ENCODE measurements at places on chromosomes 1 and 21. TPM values are rescaled to one million over a fixed set of nuclear protein-coding genes. Genes with fewer than 3 reads are reported as not detected.
A peak's percentile ranks its signal among the peaks of the same experiment; 100 is the strongest.

DNA sequence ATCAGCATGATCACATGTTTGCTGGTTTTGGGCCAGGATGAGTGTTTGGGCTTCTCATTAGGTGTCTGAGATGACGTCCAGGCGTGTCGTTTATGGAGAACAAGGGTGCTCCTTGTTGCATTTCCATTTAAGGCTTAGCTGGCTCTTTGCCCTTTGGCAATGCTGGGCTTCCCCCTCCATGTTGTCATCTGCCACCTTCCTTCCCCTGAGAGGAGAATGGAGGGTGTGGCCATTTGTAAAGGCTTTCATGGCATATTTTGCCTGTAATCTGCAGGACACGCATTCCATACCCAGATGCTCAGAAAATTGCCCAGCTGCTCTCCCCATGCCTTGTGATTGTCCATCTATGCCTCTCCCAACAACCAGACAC lies 27.7 kb downstream of the PKP1 start:
- no peak for DNase-seq

Gene ETV3L
- not detected for total RNA-seq

DNA sequence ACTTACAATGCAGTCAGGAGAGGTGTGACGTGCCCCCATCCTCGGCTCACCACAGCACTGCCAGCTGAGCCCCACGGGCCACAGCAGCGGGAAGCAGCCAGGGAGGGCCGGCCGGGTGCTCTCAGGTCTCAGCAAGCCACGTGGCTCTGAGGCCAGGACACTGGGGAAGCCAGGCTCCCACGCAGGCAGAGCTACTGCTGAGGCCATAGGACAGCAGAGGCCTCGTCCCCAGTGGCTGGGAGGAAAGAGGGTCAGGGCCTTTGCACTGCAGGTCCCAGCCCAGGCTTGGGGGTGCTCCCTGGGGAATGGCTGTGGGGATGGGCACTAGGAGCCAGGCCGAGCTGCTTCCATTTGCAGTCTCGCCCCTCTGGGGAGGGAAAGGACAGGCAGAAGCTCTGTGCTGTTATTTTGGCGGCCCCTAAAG lies 5.8 kb downstream of the LRRC47 start:
- DNase-seq, result no peak

Gene SPRR3
- total RNA-seq, result not detected

DNA sequence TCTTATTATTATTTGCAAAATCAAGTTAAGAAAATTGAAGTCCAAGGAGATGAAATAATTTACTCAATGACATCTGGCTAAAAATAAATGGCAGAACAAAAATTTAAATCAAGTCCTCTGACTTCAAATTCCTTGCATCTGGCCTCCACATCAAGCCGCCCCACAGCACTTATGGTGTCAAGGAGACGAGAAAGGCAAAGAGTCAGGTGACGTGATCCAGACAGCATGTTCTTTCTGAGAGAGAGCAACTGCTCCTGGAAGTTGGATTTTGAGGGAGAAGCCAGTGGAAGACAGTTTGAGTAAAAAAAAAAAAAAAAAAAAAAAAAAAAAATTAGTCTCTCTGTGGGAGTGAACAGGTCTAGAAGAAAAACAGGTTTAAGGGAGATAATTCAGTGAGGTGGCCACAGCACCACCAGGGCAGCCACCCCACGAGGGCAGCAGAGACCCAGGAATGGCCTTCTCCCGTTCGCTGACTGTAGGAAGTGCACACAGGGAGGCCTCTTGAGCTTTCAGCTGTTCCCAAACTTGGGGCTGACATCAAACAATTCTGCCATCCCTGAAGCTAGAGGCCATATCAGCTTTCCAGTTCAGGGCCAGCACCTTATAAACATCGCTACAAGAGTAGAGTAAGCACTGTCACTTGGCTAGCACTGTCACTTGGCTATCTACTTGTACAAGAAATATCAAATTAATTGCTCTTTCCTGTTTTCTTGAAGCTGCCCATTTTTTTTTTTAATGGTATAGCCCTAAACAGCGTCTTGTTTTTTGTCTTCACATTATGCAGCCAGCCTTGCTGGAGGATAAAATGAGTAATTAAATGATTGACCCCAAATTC lies 7.8 kb downstream of the C1orf162 start:
- peak; percentile 59 for DNase-seq

- no peak for DNase-seq
These were observed 21.8 kb downstream of the GPR157 start for GRCh38 chr1:9107136-9107535.

Gene MSH4
- 1.0 TPM for total RNA-seq

DNA sequence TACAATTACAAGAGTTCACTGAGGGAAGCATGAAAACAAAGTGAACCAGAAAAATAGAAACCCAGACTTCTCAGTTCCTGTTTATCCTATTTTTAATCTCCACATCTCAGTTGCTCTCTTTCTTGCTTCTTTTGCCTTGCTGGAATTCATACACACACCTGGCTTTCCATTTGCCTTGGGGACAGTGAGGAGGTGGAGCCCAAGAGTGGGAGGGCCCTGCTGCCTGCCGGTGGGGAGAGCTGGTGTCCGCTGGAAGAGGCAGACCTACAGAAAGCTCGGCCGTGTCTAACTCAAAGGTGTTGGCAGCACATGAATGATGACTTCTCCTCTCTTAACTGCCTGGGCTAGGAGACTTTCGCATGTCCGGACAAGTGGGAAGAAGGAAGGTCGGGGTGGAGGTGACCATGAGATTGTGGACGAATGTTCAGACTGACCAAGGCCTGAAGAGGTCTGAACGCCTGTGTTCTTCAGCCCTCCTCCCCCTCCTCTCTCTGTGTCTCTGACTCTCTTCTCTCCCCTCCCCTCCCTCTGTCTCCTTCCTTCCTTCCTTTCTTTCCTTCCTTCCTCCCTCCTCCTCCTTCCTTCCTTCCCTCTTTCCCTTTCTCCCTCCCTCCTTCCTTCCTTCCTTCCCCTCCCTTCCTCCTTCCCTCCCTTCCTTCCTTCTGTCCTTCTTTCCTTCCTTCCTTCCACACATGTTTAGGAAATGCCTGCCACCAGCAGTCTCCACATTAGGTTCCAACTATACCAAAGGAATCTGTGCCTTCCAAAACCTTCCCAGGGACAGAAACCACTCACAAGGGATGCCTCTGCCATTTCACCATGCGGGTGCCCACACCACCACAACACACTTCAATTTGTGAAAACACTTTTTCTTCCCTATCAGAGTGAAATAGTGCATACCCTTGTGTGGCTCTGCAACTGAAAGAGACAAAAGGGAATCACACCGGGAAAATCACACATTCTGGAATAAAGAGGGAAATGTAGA lies 157.3 kb upstream of the RUNX1 start:
- no peak for DNase-seq

Gene FCER1G
- 27.7 TPM for total RNA-seq

- no peak for DNase-seq
These were observed 360.0 kb downstream of the NPHP4 start for GRCh38 chr1:5632224-5632623.

GRCh38 chr1:198168227-198168626 lies 11.4 kb downstream of the NEK7 start:
- DNase-seq, result no peak

DNA sequence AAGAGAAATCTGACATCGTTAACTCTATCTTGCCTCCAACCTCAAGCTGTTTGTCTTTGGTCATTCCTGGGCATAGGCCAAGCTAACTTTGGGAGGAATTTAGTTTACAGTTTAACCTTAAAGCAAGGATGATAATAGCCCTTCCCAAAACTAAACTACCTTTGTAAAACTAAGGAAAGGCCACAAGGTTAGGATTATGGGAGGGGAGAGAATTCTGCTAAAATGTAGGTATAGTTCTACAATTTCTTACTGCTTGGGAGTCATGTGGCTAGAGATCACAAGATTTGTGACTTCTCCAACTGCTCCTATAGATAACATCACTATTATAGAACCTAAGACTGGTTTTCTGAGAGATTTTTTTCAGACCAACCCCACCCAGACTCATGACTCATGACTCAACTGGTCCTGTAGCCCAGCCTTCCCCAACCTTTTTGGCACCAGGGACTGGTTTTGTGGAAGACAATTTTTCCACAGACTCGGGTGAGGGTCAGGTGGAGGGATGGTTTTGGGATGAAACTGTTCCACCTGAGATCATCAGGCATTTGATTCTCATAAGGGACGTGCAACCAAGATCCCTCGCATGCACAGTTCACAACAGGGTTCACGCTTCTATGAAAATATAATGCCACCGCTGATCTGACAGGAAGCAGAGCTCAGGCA lies 70.7 kb upstream of the MUTYH start:
- no peak for DNase-seq

DNA sequence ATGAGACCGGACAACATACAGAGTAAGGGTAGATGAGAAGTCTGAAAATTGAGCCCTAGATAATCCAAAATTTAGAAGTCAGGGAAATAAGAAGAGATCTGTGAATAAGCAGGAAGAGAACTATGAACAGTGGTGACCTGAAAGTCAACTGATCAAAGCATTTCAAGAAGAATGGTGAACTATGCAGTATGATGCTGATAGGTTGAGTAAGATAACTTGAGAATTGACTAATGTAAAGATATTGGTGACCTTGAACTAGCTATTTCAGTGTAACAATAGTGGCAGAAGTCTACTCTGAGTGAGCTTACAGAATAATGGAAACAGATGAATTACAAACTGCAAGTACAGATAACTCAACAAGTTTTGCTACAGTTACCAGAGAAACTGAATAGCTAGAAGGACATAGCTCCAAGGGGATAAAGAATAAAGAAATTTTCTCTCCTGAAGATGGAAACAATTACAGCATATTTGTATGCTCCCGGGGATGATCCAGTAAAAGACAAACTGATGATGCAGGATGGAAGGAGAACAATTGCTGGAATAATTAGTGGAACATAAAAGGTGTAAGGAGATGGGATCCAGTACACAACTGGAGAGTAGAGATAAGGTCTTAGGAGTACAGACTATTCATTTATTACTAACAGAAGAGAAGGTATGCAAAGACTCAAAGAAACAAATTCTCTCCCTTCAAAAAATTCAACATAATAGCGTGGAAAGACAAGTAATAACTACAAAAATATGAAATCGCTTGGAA lies 10.9 kb downstream of the NRDC start:
- DNase-seq, result no peak

DNA sequence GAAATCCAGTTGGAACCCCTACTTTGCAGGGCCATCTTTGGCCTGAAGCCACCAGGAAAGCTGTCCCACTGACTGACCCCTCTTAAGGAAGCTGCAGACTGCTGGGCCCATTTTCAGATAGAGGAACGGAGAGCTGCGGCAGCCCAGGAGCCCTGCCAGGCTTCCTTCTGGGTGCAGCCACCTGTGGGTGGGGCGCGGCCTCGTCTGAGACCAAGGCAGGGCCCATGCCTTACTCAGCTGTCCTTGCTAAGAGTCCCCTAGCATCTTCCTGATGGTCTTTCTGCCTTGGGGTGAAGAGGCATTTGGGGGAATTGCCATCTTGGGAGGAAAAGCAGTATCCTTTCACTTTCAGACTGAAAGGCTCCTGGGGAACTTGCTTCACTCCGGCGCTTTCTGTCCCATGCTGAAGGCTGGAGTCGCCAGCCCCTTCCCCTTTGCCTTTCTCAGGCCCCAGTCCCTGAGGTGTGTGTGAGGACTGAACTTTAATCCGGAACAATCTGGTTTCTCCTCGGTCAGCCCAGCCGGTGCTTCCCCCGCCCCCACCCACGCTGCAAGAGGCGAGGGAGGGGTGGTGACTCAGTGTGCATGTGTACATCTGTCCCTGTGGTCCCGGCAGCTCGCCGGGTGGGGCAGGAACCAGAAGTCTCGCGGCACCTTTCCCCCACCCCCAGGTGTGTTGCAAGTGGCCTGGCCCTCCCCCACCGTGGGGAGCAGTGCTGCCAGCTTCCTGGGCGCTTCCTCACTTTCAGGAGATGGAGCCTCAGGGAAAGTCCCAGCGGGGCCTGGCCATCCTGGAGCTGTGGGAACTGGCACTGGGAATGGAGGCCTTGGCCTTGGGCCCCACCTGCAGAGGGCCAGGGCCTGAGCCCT lies 5.1 kb downstream of the ZC3H12A start:
- DNase-seq, result peak; percentile 65

GRCh38 chr1:1757422-1758058 lies 20.7 kb downstream of the NADK start:
- DNase-seq, result no peak

DNA sequence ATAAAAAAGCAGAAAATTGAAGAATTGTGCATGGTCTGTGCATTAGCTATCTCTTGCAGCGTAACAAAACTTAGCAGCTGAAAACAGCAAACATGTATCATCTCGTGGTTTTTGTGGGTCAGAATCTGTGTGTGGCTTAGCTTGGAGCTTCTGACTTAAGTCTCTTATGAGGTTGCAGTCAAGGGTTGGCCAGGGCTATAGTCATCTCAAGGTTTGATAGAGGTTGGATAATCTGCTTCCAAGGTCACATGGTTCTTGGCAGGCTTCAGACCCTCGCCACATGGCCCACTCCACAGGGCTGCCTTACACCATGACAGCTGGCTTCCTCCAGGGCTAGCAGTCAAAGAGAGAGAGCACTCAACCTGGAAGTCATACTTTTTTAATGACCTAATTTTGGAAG lies 35.9 kb downstream of the CNST start:
- DNase-seq, result no peak

Gene KRTAP19-3
- not detected for total RNA-seq

- DNase-seq, result no peak
These were observed 190.3 kb upstream of the GREM2 start for GRCh38 chr1:240802271-240802670.

Gene TRIM46
- total RNA-seq, result 4.1 TPM

- DNase-seq, result no peak
These were observed 944 bp upstream of the AGO3 start for GRCh38 chr1:35929730-35930592.

Measured in naive thymus-derived CD8-positive, alpha-beta T cell (primary cell).